ENCODE measurements at places on chromosomes 13 and 19. TPM values are rescaled to one million over a fixed set of nuclear protein-coding genes. Genes with fewer than 3 reads are reported as not detected.

Gene C19orf73
- 1.0 TPM for total RNA-seq

Gene CAPN12
- total RNA-seq: 1.7 TPM

Gene LYPD5
- total RNA-seq: 1.3 TPM

Gene ICAM1
- 9.8 TPM for total RNA-seq

Gene PCDH9
- 17.1 TPM for total RNA-seq

Gene RUBCNL
- total RNA-seq: 1.9 TPM

Gene SIGLEC10
- 0.30 TPM for total RNA-seq
